ENCODE measurements at places on chromosomes 1 and 21.

- DNase-seq, result no peak
Observed at GRCh38 chr1:4794020-4794780, 139.8 kb downstream of the AJAP1 start.

DNA sequence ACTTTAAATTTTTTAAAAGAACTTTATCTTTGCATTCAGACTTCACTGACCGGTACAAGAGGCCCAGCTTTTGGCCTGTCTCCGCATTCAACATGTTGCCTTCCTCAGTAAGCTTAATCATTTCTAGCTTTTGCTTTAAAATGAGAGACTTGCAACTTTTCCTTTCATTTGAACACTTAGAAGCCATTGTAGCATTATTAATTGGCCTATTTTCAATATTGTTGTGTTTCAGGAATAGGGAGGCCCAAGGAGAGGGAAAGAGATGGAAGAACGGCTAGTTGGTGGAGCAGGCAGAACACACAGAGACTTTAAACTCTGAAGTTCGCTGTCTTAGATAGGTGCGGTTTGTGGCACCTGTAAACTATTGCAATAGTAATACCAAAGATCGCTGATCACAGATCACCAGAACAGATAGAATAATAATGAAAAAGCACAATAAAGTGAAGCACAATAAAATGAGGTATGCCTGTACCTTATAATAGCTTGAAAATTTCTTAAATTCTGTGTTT, 31.4 kb downstream of the RABGAP1L start:
- DNase-seq, result no peak

DNA sequence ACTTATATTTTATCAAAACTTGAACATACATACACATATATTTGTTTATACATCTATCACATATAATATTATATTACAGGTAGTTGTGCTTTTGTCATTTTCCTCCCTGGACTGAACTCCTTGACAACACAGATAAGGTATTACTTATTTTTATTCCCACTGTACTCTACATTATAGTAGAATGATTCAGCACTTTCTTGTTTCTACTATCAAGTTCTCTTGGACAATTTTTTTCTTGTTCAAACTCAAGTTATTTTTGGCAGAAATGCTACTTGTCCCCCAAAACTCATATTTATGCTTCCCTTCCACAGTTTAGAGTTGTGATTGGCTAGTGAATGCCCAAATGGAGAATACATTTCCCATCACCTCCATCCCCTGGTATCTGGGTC, 10.8 kb upstream of the PTPRC start:
- DNase-seq, result no peak

DNA sequence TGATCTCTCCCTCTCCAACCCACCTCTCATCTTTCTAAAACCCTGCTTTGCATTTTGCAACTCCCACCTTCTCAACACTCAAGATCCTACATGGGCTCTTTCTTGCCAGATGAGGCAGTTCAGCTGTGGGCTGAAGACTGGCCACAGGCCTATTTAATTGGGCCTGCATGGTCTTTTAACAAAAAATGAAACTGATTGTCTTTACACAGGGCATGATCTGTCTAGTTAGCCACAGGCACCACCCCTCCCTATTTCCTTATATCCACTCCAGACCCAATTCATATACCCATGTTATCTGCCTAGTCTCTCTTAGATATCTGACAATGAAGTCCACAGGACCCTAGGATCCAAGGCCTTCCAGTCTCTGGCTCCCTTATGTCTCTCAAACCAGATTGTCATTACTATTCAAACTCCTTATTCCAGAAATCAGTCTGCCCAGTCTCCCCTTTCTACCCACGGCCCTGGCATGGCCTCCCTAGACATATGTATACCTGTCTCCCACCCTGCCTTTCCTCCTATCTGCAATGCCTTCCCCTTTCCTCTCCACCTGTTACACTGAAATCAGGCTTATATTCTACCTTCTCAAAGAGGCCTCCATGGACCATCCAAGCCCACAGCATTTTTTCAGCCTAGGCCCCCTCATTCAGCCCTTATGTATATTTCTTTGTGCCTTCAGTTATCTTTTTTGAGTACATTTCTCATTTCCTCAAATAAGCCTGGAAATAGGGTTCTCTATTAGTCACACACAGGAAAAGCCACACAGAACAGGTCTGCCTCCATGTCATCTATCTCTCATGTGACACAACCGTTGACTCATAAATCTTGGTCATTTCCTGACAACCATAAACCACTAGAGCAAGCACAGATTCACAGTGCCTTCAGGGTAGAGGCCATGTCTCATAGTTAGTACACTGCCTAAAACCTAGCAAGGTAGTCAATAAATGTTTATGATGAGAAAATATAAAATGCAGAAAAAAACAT, 39.0 kb downstream of the LPAR3 start:
- peak; percentile 81 for DNase-seq

DNA sequence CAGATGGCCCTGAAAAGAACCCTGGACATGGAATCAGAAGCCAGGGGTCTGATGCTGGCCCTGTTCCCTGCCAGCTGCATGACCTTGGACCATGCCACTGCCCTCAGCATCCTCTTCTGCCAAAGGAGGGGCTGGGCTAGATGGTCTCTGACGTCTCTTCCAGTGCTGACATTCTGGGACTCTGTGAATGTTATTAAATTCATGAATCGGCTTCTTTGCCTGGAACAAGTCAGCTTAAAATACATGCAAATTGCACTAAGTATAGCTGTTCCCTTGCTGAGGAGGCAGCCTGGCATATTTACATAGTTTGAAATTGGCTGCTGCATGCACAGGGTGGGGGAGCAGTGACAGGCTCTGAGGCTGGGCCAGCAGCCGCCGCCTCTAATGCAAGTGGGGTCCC, 23.8 kb downstream of the KCNA2 start:
- DNase-seq, result no peak

- DNase-seq, result no peak
Observed at GRCh38 chr1:113369699-113370098, 20.6 kb upstream of the MAGI3 start.
